ENCODE measurements at places on chromosomes 12 and 14. TPM values are rescaled to one million over a fixed set of nuclear protein-coding genes. Genes with fewer than 3 reads are reported as not detected.

Gene ACVR1B
- polyA plus RNA-seq: 22.4 TPM

DNA sequence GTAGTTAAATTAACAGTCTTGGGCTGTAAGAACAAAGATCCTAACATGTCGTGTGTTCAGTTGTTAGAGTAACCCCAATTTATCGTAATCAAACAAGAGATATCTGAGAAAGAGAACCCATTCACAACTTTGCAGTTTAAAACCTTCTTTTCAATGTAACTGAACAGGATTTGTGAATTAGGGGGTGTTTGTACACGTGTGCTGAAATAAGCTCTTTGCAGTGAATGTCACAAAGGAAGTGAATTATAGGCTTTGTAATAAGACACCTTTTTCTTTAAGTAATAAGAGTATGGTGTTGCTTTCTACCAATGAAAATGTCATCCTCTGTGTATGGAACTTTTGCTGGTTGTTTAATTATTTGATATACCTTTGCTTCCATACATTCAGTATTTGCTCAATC is 114.0 kb downstream of the ALX1 start:
- H3K27ac ChIP-seq: no peak overlapping the region
- H3K36me3 ChIP-seq: no peaks in the 10 kb centered on the region
- no peak for DNase-seq
- no peaks in the 10 kb centered on the region for H3K4me1 ChIP-seq

DNA sequence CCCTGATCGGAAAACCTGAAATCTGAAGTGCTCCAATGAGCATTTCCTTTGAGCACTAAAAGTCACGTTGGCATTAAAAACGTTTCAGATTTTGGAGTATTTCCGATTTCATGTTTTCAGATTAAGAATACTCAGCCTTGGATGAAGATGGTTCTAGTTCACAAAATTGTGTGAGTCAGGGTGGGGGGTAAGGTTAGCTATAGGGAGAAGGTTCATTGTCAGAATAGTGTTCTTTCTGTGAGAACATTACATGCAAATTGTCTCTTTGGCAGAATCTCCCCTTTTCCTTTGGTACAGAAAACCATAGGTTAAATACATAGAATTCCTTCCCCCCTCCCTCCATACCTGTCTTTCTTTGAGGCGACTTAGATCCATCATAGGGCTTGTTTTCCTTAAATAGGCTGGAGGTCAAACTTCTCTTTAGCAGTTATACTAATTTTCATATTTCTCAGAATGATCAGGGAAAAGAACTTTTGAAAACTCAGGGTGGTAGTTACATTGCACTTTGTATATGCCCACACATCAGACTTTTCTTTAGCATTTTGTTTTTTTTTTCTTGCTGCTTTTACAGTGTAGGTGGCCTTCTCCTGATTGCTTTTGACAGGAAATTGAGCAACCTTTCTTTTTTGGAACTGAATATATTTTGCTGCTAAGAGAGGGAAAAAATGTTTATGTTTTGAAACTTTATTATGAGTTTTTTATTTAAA is 503.5 kb downstream of the PCNX1 start:
- DNase-seq: no peak
- no peak overlapping the region for H3K27ac ChIP-seq
- H3K4me1 ChIP-seq: peaks cover 3% of the 10 kb centered on the region
- H3K27me3 ChIP-seq: no peaks in the 10 kb centered on the region

DNA sequence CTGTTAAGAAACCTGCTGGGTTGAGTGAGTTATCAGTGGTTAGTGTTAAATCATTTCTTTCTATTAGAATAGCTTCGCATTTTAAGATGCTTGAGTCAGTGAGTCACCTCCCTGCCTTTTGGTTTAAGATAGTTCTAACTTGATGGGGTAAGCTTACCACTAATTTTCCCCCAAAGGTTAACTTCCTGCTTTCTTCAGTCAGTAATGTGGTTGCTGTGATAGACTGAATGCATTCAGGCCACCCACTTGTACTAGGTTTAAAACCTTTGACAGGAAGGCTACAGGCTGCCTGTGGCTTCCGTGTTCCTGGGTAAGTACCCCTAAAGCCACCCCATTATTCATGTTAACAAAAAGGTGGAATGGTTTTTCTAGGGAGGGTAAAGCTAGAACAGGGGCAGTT is 25.3 kb downstream of the CLEC2A start:
- no peaks in the 10 kb centered on the region for H3K27me3 ChIP-seq
- DNase-seq: no peak
- H3K36me3 ChIP-seq: no peaks in the 10 kb centered on the region
- H3K27ac ChIP-seq: no peak overlapping the region

GRCh38 chr14:23562822-23563472 is 4.6 kb downstream of the AP1G2 start:
- no peak overlapping the region for H3K4me3 ChIP-seq
- H3K36me3 ChIP-seq: peaks cover 7% of the 10 kb centered on the region
- H3K27me3 ChIP-seq: no peaks in the 10 kb centered on the region
- no peak overlapping the region for H3K27ac ChIP-seq
- no peak for DNase-seq
- H3K4me1 ChIP-seq: peaks cover 2% of the 10 kb centered on the region

- H3K4me3 ChIP-seq: no peak overlapping the region
- no peaks in the 10 kb centered on the region for H3K36me3 ChIP-seq
- DNase-seq: no peak
- no peak overlapping the region for H3K27ac ChIP-seq
These were observed 38.6 kb downstream of the FBXO34 start for GRCh38 chr14:55309761-55310365.

DNA sequence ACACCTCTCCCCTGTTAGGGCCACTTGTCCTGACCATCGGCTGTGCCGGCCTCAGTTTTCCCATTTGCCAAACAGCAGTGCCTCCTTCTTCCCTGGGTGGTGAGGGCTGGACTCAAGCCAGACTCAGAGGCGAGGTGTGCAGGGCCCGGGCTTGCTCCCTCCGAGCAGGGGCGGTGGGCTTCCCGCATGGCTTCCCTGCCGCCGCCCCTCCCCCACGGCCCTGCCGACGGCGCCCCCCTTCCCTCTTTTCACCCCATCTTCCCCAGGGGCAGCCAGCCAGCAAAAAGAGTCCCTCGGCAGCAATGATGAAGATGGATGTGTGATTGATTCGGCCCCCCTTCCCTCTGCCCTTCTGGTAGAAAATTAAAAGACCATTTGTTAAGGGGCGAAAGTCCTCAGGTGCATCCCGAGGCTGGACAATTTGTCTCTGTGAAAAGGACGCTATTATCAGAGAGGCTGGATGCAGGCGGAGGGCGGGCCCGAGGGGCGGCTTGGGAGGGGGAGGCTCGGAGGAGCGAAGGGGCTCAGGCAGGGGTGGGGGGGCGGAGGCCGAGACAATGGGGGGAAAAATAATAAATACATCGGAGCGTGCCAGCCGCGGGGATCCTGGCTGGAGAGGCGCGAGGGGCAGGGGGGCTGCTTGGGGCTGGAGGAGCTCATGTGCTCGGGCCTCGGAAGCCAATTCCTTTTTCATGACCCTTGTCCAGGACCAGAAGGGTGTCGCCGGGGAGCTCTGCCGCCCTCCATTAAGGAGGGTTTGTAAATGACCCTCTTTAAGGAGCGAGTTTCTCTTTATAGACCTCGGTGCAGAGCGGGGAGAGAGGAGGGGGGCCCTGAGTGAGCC is 48.0 kb upstream of the LHX5 start:
- H3K27ac ChIP-seq: no peak overlapping the region
- DNase-seq: no peak
- no peak overlapping the region for H3K4me3 ChIP-seq
- H3K36me3 ChIP-seq: no peaks in the 10 kb centered on the region
- no peaks in the 10 kb centered on the region for H3K4me1 ChIP-seq
